ENCODE measurements at places on chromosomes 4 and X.

- no peak for DNase-seq
Observed at GRCh38 chr4:151887031-151887815, 126.4 kb upstream of the GATB start.

DNA sequence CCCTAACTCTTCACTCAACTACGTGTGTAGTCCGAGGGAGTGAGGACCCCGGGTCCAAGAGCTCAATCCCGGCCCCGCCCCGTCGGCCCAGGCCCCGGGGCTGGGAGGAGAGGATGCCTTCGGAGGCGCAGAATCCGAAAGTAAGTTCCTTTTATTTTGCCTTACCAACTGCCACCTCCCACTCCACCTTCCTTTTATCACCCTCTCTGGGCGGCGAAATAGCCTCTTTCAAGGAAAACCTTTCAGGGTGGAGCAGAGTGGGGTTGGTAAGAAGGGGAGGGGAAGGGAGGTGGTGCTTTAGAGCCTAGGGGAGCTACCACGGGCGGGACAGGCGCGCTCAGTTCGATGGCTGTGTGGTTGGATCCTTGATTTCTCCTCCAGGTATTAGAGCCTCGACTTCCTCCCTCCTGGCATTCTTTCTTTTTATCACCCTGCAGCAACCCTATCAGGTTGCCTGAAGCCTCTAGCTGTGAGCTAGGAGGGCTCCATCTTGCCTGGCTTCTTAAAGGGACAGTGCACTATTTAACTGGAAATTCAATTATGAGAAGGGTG lies 191.2 kb downstream of the RRAGB start:
- DNase-seq, result no peak

- no peak for DNase-seq
Observed at GRCh38 chr4:76195326-76195725, 18.3 kb downstream of the SCARB2 start.

DNA sequence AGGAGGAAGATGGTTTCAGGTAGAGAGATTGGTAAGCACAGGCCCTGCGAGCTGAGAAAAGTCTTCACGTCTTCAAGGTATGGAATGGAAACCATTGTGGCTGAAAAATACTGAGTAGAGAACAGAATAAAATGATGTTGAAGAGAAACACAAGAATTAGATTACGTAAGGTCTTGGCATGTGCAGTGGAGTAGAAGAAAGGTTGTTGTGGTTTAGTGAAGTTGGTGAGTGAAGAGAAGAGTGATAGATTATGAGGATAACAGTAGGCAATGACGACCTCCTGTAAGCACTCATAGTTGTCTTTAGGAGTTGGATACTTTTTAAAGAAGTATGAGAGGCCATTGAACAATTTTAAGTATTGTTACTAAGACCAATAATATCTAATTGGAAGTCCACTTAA lies 642.6 kb downstream of the PCDH7 start:
- DNase-seq, result no peak

DNA sequence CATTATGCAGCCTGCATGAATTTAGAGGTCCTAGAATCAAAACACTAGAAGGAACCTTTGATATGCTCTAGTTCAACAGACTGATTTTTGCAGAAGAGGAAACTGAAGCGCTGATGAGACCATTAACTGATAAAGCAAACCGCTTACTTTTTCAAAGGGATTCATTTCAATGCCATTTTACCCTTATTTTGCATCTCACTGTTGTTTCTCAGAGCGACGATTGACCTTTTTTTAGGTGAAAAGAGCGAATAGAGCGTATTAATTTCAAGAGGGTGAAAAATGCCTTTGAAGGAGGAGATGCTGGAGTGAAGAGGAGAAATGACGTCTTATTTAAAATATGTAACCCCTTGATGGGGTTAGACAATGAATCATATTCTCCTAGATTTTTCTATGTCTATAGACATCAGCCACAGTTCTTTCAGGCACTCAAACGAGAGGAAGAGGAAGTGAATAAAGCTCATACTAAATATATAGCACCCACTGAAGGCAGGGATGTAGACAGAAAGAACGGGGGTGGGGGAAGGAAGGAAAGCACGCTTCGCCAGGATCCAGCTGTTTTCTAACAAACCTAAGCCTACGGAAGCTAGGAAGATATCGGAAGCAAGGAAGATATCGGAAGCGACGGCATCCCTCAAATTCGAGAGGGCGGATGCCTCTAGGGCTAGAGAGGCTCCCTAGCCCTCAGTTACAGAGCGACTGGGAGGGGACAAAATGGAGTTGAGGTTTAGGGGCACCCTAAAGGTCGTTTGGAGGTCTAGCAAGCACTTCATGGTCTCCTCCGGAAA lies 848 bp downstream of the ACSL4 start:
- no peak for DNase-seq

GRCh38 chrX:129512409-129512808 lies 10.9 kb downstream of the SMARCA1 start:
- no peak for DNase-seq

DNA sequence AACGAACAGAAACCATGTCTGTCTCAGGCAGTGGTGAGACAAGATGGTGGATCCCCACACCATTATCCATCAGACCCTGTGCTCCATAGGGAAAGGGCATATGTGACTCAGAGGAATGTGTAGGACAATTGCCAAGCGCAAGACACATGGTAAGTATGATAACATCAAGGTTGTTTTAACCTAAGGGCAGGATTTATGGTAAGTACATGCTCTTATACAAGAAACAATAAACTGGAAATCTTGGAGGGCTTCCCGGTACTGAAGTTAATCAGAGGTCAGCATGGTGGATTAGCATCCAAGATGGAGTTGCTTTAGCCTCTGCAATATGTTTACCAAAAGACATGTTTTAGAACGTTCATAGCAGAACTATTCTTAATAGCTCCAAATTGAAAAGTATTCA lies 355.0 kb downstream of the PPP1R2C start:
- DNase-seq, result no peak

DNA sequence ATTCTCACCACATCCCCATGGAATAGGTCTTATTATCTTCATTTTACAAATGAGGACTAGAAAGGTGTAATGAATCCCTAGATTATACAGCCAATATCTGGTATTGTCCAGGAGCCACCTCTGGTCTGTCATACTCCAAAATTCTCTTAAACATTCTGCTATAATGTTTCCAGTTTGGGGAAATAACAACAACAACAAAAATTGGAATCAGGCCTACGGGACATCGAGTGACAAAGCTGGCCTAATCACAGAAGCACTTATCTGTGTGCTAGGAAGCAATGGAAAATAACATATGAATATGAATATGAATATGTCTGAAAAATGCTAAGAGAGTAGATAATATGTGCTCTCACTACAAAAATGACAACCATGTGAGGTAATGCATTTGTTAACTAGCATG lies 264.1 kb downstream of the GASK1B start:
- no peak for DNase-seq

DNA sequence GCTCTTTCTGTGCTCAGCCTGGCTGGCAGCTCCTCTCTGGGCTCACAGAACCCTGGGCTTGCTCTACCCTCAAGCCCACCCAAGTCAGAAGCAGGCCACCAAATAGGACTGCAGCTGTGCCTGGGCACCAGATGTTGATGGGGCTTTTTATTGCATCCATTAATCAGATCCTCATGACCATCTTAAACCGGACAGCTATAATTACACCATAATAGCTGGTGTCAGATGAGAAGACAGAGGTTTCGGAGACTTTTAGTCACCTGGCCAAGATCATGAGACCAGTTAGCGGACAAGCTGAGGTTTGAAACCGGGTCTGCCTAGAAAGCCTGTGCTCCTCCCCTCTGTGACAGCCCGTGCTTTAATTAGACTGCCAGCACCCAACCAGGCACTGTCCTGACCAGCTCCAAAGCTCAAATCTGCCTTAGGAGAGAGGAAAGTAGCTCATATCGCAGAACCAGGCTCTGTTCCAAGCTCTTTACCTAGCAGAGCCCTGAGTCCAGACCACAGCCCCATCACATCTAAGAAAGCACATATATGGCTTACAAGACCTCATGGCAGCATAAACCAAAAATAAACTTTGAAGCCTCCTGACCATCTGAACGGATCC lies 88.9 kb downstream of the JAKMIP1 start:
- no peak for DNase-seq

DNA sequence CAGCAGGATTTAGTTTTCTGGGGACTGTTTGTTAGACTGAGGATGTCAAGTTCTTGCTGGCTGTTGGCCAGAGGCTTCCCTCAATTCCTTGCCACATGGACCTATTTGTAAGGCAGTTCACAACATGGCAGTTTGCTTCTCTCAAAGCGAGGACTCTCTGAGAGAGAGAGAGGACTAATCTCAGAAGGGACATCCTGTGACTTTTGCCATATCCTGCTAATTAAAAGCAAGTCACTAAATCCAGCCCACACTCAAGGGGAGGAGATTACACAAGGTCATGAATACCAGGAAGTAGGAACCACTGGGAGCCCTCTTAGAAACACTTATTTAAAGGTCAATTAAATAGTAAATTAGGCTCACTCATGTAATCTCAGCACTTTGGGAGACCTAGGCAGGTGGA lies 38.2 kb downstream of the PPP1R2C start:
- no peak for DNase-seq

- DNase-seq, result no peak
Observed at GRCh38 chr4:41644288-41644914, 104.1 kb downstream of the PHOX2B start.

DNA sequence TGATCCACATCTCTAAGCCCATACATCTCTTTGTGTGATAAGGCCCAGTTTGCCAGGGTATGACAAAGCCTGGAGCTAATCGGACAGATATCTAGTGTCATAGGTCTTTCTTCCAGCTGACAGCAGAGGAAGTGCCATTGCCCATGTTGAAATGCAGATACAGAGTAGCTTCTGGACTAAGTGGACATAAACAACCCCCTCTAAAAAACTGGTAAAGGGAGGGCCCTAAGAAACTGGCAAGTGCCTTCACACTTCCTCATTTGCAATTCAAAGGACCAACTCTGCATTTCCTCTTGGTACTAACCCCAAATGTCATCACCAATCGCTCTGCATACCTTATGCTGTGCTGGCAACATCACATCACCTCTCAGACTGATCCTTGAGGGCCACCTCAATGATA lies 20.8 kb downstream of the ARHGEF6 start:
- no peak for DNase-seq

GRCh38 chr4:122826079-122826527 lies 528 bp upstream of the FGF2 start:
- DNase-seq, result no peak

DNA sequence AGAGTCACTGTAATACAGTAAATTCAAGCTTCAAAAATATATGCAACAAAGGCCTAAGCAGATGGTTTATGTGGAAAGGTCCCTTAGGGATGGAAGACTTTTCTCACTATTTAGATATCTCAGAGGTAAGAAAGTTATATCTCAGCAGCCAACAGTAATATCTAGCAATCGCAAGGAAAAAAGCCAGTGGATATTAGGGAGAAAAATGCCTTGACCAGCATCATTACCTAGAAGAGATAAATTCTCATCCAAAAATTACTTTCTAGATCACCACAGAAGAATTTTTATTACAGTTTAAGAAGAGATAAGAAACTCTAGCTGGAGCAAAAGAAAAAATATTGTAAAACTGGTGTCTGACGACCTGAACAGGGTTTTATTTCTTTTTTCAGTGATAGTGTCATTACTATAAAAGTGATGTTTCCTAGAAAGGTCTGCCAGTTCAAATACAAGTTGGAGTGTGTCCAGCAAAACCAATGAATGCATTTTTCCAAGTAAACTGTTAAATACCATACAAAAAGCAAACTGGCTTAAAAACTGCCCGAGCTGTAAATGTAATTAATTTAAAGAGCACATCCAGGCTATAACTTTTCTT lies 100.0 kb downstream of the ATP11C start:
- no peak for DNase-seq

- DNase-seq, result no peak
Observed at GRCh38 chrX:78708816-78709215, 38.7 kb upstream of the LPAR4 start.

GRCh38 chrX:77617206-77617605 lies 168.8 kb downstream of the ATRX start:
- no peak for DNase-seq

GRCh38 chr4:28774344-28774743 lies 1913.7 kb downstream of the STIM2 start:
- no peak for DNase-seq

DNA sequence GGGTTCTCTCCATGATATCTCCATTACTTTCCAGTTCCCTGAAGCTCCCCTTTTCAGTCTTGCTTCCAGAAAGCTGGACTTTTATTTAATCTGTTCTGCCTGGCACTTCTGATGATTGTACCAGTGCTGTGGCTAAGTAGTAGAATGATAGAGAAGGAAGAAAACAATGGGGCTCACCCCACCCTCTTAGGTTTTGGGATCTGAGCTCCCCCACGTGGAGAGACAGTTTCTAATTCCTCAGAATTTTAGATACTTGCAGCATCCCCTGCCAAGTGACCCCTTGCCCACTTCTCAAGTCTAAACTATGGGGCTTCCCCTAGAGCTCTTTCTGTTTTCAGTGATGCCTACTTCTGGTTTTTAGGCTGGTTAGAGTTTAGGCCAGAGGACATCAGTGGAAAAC lies 73.9 kb downstream of the GC start:
- DNase-seq, result no peak

DNA sequence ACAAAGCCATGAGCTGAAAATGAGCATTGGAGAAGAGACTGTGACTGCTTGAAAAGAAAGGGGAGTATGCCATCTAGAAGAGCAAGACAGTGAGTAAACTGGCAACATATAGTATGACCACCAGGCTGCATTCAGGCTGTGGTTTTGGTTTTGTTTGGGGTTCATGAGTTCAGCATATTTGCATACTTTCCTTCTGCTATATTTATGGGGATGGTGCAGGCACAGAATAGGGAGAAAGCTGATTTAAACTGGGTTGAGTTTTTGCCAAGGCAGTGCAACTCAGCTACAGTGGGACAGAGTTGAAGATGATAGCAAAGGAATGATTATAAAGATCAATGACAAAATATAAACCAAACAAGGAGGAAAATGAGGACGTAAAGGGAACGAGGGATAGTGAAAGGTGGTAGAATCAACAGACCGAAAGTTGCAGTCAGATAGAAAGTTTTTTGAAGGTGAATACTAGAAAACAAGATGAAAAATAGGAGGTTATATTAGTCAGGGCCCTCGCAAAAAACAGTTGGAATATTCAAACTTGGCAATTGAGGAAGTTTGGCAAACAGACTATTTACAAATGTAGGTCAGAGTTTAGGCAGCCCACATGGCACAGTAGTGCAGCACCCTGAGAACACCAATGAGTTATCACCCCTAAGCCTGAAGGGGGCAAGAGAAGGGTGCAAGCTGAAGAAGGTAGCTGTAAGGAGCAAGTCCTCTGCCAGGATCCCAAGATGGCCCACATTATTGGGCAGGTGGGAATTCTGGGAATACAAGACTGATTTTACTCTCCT lies 114.8 kb upstream of the MAP9 start:
- DNase-seq, result no peak

- no peak for DNase-seq
Observed at GRCh38 chrX:482702-483203, 96.0 kb upstream of the PPP2R3B start.

DNA sequence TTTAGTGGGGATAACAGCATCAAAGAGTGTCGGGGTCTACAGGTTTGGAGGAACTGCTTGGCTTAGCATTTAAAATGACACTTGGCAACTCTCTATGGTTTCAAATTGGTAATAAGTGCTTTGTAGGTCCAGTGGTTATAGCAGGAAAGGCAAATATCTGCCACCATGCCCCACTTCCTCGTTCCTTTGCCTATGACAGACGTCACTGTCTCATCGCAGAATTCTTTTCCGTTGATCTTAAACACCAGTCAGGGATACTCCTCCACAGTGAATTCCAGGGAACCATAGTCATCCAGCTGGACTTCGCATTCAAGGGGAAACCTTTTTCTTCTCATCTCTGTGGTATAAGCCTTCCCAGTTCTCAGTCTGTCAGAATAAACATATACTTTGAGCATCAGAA lies 319.1 kb downstream of the GPAT3 start:
- DNase-seq, result peak; percentile 83

GRCh38 chr4:123256901-123257300 lies 139.7 kb upstream of the SPRY1 start:
- no peak for DNase-seq

- DNase-seq, result no peak
Observed at GRCh38 chrX:98350940-98351339, 1467.2 kb downstream of the RPA4 start.

Data from BJ (cell line).